ENCODE measurements at places on chromosomes 3 and 15. TPM values are rescaled to one million over a fixed set of nuclear protein-coding genes. Genes with fewer than 3 reads are reported as not detected.

DNA sequence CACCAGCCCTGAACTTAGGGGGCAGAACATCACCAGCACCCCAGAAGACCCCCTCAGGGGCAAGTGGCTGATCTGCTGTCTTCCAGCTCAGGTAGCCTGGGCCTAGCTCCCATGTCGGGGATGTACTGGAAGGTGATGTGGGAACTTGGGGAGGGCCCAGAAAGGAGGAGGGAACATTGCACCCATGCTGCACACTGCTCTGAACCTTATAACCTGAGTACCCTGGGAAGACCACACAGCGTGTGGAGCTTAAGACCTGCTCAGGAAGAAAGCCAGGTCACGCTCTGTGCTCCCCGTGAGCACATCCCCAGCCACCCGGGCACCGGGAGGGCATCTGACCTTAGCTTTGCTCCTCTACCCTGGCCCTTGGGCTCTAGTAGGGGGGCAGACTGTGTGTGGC is 159.4 kb downstream of the ATP10A start:
- no peak overlapping the region for H3K4me3 ChIP-seq
- H3K4me1 ChIP-seq: no peaks in the 10 kb centered on the region
- no peak overlapping the region for H3K27ac ChIP-seq

Gene EFCC1
- 0.37 TPM for total RNA-seq

GRCh38 chr3:180590396-180590795 is 11.6 kb upstream of the TTC14 start:
- H3K27ac ChIP-seq: no peak overlapping the region
- DNase-seq: no peak
- no peaks in the 10 kb centered on the region for H3K27me3 ChIP-seq
- 0 out of 2 replicates have a peak, but pooled peaks cover 2% of the 10 kb centered on the region for H3K4me1 ChIP-seq
- H3K36me3 ChIP-seq: no peaks in the 10 kb centered on the region

- DNase-seq: no peak
- no peaks in the 10 kb centered on the region for H3K36me3 ChIP-seq
- H3K4me1 ChIP-seq: no peaks in the 10 kb centered on the region
- H3K27me3 ChIP-seq: no peaks in the 10 kb centered on the region
Observed at GRCh38 chr3:108125550-108126071, 34.8 kb upstream of the CD47 start.

Gene GLDN
- 0.50 TPM for total RNA-seq

GRCh38 chr3:49609314-49609713 is 55.0 kb downstream of the BSN start:
- no peak overlapping the region for H3K4me3 ChIP-seq
- H3K27ac ChIP-seq: no peak overlapping the region
- H3K4me1 ChIP-seq: no peaks in the 10 kb centered on the region
- no peaks in the 10 kb centered on the region for H3K36me3 ChIP-seq

Gene GHSR
- not detected for total RNA-seq

All from H1 (cell line).